ENCODE measurements at places on chromosomes 4 and X. TPM values are rescaled to one million over a fixed set of nuclear protein-coding genes. Genes with fewer than 3 reads are reported as not detected.

Gene SPANXD
- not detected for total RNA-seq

Gene PGRMC2
- total RNA-seq: 28.3 TPM

Gene ZCCHC12
- total RNA-seq: not detected

Gene ANXA5
- 89.9 TPM for total RNA-seq

Gene CD38
- total RNA-seq: 5.8 TPM

Gene CENPVL2
- total RNA-seq: not detected

Gene ANKRD37
- total RNA-seq: 10.4 TPM

Gene MGARP
- not detected for total RNA-seq

Gene TLR10
- 107 TPM for total RNA-seq

Gene RHOXF1
- total RNA-seq: not detected

Gene OTC
- not detected for total RNA-seq

Gene SLC25A31
- not detected for total RNA-seq

Gene NEUROG2
- not detected for total RNA-seq

Gene UTP3
- 40.1 TPM for total RNA-seq

Gene TMPRSS11F
- not detected for total RNA-seq

Gene MAGIX
- total RNA-seq: 1.5 TPM

Gene AFF2
- 3.4 TPM for total RNA-seq

Gene PRPS2
- total RNA-seq: 33.9 TPM

Gene CHM
- 22.9 TPM for total RNA-seq

Gene ARHGAP10
- 0.42 TPM for total RNA-seq

Gene ATRX
- total RNA-seq: 120 TPM

Gene KLB
- total RNA-seq: 0.18 TPM

Gene CYTL1
- not detected for total RNA-seq

Gene SUPT20HL2
- not detected for total RNA-seq

Gene USP11
- total RNA-seq: 84.3 TPM

Gene XK
- total RNA-seq: 0.11 TPM

Gene SOX3
- not detected for total RNA-seq

Gene PAGE4
- not detected for total RNA-seq

Gene TMSB15C
- 2.3 TPM for total RNA-seq

Gene HPSE
- total RNA-seq: 1.5 TPM

Gene MED28
- total RNA-seq: 71.9 TPM

Gene RAB39B
- total RNA-seq: 8.1 TPM

All from activated B cell treated with CpG ODN at 0.5 μM for 24 hours (primary cell).